ENCODE measurements at places on chromosomes 1 and 21. TPM values are rescaled to one million over a fixed set of nuclear protein-coding genes. Genes with fewer than 3 reads are reported as not detected.
A peak's percentile ranks its signal among the peaks of the same experiment; 100 is the strongest.

DNA sequence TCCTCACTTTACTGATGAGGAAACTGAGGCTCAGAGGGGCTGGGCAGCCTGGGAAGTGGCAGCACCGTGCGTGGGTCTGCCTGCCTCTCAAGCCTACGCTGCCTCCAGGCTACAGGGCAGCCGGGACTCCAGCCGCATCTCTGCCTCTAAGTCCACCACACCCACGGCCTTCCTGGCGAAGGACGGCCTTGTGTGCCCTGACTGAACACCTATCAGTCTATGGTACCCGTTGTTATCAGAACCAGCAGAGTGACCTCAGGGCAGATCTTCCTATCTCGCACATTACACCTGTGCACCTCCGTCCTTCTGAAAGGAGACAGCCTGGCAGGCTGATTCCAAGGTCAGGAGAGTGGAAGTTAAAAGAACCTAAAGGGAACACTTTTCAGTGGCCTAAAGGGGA, 35.7 kb upstream of the SLC30A1 start:
- no peak for DNase-seq

DNA sequence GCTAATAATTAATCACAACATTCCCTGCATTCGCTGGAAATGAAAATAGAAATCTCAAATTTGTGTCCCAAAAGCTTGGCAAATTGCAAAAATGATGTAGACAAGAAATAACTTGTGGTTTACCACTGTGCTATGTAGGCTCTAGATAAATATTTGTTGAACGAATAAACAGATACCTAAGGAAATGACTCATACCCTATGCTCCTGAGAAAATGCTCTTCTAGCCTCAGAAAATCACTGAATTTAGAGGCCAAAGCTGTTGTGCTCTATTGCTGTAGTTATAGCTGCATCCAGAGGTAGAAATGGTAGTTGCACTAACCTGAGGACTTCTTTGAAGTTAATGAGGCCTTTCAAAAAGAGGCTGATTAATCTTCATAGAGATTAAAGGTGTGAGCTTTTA, 142.0 kb upstream of the ZNHIT6 start:
- peak; percentile 40 for DNase-seq

GRCh38 chr1:244789731-244790130, 45.7 kb upstream of the COX20 start:
- no peak for DNase-seq

DNA sequence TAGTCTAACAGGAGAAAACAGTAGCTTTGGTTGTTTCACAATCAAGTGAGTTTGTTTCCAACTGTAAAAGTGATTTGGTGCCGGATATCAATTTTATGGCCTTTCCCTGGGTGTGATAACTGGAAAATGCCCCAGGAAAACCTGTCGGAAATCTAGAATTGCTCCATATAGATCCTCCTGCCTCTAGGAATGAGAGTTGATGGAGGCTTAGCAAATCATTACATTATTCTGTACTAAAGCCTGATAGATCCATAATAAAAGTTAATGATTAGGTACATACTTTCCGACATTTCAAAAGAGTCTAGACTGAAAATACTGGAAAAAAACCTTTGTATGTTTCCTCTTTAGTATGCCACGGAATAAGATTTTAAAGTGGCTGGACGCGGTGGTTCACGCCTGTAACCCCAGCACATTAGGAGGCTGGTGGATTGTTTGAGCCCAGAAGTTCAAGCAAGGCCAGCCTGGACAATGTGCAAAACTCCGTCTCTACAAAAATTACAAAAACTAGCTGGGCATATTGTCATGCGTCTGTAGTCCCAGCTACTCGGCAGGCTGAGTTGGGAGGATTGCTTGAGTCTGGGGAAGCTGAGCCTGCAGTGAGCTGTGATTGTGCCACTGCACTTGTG, 70.0 kb upstream of the SLC45A1 start:
- DNase-seq: no peak

- DNase-seq: peak; percentile 24
Observed at GRCh38 chr1:33349081-33349759, 28.3 kb upstream of the A3GALT2 start.

The TBX19 gene
- total RNA-seq: 0.47 TPM

DNA sequence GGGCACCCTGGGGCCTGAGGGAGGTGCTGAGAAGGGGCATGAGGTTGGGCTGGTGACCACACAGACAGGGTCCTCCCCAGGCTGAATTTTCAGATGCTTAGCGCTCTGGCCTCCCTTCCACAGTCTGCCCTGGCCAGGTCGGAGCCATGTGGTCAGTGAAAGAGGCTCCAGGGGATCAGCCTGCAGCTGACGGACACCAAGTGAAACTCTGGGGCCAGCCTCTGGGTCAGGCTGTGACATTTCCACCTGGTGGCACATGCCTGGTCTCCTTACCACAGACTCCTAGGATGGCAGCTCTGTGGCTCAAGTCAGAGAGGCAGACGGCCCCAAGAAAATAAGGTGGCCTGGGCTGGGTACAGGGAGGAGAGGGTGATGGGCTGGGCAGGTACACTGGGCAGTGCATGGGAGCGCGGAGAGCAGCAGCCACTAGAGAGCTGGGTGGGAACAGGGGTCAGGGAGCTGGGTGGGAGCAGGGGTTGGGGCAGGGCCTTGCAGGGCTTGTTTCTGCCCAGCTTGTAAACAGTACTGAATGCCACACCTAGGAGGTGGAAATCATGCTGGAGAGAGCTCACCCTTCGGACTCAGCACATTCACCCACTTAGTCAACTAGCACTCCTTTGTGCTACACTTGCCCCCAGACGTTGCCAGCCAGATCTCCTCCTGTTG, 20.7 kb upstream of the ADARB1 start:
- no peak for DNase-seq

- no peak for DNase-seq
Observed at GRCh38 chr1:5685446-5686040, 306.7 kb downstream of the NPHP4 start.

DNA sequence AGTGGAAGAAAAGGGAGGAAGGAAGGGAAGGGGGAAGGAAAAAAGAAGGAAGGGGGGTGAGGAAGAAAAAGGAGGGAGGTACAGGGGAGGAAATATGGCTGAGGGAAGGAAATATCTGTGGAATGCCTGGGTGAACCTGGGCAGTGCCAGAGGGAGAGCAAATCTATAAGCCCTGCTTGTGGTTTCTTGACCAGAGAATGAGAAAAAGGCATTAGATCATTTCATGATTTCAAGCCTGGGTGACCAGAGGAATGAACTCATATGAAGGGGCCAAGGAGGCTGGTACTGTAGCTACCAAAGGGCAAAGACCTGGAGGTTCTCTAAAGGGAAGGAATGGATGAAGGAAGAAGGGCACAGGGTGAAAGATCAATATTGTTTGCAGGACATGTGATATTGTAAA, 31.4 kb downstream of the GNG12 start:
- DNase-seq: no peak

- peak; percentile 74 for DNase-seq
Observed at GRCh38 chr1:206489980-206490770, 17.2 kb upstream of the RASSF5 start.

Measured in NCI-H460 (cell line).